CD4-positive, alpha-beta T cell treated with Interleukin-4 for 1 hour (primary cell): ENCODE measurements at places on chromosomes 7 and 10.

GRCh38 chr10:85922356-85923129 is 444.1 kb downstream of the GRID1 start:
- no peak for DNase-seq

- DNase-seq = no peak
Measured at GRCh38 chr10:18713077-18713476, 53.8 kb downstream of the ARL5B start.

- no peak for DNase-seq
Measured at GRCh38 chr7:26630361-26630760, 234.0 kb downstream of the SKAP2 start.

GRCh38 chr10:37710831-37711616 is 146.4 kb downstream of the ZNF248 start:
- DNase-seq = no peak

GRCh38 chr7:107754642-107755041 is 10.7 kb downstream of the CBLL1 start:
- peak; percentile 11 for DNase-seq

DNA sequence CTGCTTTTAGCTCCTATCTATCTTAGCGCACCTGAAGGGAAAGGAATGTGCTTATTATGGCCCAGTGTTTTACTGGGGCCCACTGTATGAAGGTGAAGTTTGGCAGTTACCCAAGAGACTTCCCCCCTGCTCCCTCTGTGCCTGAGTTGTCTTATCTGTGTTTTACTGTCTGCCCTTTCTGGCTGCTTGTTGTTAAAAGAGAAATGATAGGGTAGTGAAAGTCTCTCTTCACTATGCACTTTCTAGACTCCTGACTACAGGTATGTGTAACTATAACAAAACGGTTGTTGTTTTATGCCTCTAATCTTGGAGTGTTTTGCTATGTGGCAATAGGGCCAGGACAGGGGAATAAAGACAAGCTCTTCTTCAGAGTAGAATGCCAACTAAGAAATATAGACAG is 326.9 kb downstream of the KIF20B start:
- no peak for DNase-seq

DNA sequence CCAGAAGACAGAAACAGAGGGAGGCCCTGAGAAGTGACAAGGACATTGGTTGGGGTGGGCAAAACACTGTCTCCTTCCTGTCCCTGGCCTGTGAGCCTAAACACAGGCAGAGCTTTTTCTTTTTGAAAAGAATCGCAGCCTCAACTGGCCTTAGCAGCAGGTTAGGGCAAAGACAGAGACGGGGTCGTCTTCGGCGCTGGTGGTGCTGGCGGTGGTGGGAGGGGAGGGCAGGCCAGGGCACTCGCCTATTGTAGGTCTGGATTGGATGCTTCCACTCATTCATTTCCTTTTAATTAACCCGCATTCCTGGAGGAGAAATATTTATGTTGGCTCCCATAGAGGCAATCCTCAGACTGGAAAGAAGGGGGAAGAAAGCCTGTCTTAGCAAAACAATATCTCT is 22.6 kb downstream of the WNT8B start:
- DNase-seq = no peak

- no peak for DNase-seq
Measured at GRCh38 chr7:11506417-11506816, 325.6 kb downstream of the THSD7A start.

DNA sequence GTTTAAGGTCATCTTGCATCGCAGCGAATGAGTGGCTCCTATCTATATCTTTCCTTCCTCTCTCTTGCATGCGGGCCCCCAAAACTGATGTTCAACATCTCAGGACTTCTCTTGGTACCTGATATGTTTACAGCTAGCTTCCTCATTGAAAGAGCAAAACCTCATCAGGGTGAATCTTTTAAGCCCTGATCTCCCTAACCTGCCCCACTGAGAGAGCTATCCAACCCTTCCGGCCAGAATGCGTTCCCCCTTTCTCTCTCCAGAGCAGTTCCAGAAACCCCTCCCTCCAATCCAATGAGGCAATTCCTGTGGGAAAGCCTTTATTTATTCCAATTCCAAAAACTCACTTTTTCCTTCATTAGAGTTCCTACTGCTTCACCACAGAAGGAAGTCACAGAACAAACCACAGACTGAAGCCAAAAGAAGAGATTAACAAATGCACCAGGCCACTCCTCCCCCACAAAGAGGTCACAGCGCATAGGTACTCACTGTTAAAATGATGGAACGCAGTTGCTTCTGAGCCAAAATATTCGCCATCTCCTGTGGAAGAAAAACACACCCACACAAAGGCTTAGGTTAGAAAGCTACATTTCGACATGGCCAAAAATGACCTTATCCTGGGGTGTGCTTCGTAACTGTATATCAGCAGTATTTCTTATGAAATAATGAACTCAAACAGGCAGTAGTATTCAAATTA is 232.4 kb downstream of the ELMO1 start:
- DNase-seq = no peak

GRCh38 chr10:47179291-47179647 is 120.7 kb upstream of the GDF10 start:
- no peak for DNase-seq

DNA sequence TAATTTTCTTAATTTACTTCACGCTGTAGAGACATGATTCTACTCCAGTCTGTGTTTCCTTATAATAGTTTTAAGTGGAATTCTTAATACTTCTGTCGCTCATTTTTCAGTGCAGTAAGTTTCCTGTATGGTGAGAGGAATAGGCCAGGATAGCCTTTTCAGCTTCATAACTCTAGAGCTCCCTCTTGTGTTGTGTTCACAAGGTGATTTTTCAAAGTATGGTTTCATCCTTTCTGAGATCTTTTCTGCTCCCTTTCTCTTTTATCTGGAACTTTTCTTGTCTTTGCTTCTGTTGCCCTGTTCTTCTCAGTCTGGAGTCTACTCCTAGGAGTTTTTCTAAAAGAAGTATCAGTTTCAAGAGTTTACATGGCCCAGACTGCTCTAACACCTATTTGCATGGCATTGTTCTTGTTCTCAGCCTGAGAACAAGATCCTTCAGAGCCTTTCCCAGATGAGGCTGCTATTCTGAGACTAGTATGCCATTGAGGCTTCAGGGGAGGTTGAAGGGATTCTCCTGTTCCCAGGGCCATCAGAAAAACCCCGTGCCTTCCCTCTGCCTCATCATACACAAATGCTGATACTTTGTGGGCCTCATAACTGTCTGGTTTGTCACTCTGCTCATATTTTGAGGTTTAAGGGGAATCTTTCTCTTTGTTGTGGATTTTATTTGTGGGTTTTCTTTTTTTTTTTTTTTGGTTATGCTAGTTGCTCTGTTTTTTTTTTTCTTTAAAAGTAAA is 21.8 kb downstream of the NET1 start:
- peak; percentile 55 for DNase-seq
